ENCODE measurements at places on chromosomes 7 and 10.

DNA sequence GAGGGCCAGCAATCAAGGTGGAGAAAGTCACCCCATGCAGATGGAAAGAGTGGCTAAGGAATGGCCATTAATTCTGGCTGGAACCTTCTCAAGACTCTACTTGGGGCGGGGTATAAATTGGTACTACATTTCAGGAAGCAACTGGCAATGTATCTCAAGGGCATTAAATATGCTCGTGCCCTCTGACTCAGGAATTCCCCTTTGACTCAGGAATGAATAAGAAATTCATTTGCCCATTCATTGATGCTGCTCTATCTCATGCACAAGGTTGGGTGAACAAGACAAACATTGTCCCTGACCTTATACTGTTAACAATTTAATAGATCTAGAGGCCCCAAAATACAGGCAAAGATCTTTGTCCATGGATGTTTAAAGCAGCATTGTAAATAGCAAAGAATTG is 188.1 kb downstream of the MYOF start:
- DNase-seq, result no peak

DNA sequence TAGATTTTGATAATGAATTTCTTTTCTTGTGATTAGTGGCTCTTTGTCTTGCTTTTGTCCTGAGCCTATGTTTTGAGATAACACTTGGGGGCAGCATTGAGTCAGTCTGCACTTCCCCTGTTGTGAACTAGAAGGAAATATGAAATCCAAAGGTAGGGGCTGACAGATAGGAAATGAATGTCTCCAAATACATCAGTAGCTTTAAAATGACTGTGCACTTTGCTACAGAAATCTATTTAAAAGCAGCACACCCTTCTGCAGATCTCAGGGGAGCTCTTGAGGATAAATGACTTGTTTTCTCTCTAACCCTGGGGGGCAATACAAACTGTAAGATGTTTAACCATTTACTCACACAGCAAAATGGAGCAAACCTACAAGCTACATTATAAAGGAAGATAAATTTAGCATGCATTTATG is 176.0 kb upstream of the MYO3A start:
- peak; percentile 62 for DNase-seq

DNA sequence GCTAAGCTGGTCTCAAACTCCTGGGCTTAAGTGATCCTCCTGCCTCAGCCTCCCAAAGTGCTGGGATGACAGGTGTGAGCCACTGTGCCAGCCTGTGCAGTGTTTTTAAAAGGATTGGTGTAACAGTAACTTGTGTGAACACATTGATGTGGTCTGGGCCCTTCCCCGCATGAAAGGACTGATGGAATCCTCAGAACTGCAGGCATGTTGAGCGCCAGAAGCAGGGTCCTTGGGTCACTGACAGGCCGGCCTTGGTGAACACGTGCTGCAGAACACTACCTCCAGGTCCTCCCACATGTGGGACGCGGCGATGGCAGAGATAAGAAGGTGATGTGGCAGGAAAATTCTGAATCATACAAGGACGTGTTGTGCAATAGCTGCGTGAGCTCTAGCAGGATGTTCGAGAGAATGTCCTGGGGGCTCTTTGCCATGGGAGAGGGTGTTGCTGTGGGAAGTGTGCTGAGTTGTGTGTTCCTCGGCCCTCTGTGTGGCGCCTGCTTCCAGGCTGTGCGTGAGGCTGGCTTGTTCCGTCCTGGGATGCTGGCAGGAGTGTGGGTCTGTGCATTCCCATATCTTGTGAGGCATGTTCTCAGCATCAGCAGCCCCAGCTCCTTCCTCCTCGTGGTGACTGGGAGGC is 68.2 kb downstream of the DNAJB6 start:
- no peak for DNase-seq

DNA sequence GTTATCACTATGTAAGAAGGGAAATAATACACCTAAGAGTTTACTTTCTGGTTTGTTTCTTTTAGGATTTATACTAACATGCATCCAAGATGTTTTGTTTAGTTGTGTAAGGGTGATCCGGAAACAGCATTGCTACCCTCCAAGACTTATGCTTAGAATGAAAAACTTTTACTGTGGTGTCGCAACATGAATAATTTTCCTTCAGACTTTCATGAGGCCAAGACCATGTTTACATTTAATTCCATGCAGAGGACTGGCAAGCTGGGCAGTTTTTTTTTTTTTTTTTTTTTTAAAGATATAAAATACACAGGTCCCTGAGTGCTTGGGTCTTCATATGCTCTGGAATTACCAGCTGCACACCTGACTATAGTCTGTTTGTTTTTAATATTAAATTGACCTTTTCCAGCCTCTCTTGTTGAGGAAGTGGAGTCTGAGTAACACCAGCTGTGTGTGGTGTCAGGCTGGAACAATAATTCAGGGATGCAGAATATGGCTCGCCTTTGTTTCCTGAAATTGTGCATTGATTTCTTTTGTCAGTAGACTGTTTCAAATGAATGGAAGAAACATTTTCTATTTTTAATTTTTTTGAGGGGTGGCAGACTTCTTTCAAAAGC is 81.7 kb downstream of the ST7 start:
- DNase-seq, result peak; percentile 22

GRCh38 chr7:37100735-37101331 is 347.8 kb downstream of the ELMO1 start:
- no peak for DNase-seq

Data from DMS153 (cell line).